ENCODE measurements at places on chromosomes 3 and 15.

DNA sequence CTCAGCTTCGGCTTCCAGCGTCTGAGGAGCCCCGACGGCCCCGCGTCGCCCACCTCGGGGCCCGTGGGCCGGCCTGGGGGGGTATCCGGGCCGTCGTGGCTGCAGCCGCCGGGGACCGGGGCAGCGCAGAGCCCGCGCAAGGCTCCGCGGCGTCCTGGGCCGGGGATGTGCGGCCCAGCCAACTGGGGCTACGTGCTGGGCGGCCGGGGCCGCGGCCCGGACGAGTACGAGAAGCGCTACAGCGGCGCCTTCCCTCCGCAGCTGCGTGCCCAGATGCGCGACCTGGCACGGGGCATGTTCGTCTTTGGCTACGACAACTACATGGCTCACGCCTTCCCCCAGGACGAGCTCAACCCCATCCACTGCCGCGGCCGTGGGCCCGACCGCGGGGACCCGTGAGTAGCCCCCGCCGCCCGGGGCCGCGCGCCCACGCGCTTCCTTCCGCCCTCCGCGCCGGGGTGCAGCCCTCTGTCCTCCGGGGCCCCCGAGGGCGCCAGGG lies 462 bp downstream of the EDEM1 start:
- no peak for DNase-seq

- DNase-seq: no peak
These were observed 625.9 kb downstream of the NLGN1 start for GRCh38 chr3:174023421-174023820.

DNA sequence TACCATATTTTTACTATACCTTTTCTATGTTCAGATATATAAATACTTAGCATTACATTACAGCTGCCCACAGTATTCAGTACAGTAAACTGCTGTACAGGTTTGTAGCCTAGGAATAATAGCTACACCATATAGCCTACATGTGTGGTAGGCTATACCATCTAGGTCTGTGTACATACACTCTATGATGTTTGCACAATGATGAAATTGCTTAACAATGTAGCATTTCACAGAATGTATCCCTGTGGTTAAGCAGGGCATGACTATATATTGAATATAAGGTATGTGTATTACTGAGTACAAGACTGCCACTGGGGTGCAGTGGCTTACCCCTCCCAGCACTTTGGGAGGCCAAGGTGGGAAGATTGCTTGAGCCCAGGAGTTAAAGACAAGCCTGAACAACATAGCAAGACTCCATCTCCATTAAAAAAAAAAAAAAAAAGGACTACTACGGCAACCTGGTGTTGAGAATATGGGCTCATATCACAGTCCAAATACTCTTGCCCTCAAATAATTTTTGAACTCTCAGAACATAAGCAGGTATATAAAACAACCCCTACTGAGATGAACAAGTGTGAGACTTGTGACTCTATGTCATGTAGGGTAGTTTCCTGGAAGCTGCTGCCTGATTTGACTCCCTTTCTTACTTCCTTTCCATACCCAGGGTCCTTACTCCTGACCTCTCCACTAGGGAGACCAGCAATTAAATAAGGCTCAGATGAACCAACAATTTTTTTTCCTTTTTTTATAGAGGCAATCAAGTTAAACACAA lies 4.8 kb downstream of the PPP1R14D start:
- no peak for DNase-seq

GRCh38 chr3:76873532-76874242 lies 166.2 kb upstream of the ROBO2 start:
- DNase-seq: no peak

DNA sequence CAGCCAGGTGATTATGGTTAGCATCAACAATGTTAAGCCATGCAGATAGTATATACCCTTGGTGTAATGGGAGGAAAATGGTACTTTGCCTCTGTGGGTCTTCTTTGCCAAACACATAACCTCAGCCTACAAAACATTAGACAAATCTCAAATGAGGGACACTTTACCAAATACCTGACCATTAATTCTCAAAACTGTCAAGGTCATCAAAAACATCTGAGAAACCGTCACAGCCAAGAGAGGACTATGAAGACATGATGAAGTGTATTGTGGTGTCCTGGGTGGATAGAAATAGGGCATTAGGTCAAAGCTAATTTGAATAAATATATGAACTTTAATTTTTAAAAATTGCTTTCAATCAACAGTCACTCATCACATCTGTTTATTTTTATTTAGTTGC lies 1036.1 kb downstream of the AGBL1 start:
- DNase-seq: no peak

GRCh38 chr3:38029400-38030125 lies at the start of gene PLCD1:
PLCD1 (minus strand) TSS chr3:38029642; CDS start chr3:38029539, 103 bp downstream.
- DNase-seq: no peak

- no peak for DNase-seq
These were observed 543.4 kb downstream of the GBE1 start for GRCh38 chr3:81218023-81218422.

- no peak for DNase-seq
These were observed 65.3 kb downstream of the CHAC1 start for GRCh38 chr15:41018534-41018933.

- no peak for DNase-seq
These were observed 595.8 kb downstream of the NLGN1 start for GRCh38 chr3:173993299-173993698.

DNA sequence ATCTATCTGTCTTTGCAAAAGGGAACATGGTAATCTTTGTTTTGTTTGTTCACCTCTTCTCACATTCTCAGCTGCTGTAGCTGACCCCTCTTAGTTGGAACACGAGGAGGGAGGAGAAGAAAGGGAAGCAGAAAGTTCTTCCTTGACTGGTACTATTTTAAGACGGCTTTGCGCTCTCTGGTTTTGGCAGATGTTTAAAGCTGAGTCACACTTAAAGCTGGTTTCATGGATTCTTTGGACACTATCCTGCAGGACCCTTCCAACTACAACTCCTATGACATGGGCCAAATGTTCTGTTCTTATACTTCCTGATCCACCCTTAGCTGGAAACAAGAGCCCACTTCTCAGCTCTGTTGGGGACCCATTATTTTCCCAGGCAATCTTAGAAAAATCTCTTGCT lies 40.6 kb upstream of the FXR1 start:
- DNase-seq: no peak

- no peak for DNase-seq
These were observed 226.6 kb downstream of the ABHD5 start for GRCh38 chr3:43917361-43917760.

- no peak for DNase-seq
These were observed 7.4 kb downstream of the NBEAL2 start for GRCh38 chr3:46986782-46987310.

DNA sequence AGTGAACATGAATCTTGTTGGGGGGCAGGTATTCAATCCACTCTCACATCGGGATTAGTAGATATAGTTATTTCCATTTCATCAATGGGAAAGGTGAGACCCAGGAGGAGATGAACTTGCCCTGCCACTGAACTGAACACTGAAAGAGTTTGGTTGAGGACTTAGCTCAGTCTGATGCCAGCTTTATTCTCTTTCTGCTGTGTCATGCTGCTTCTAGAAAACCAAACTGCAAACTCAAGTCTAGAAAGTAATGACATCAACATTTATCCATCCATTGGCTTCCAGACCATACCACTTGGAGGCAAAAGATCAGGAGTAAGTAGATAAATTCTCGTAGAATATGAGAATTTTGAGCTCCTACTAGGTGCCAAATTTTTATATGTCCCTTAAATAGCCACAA lies 288.0 kb upstream of the CTNNB1 start:
- no peak for DNase-seq

DNA sequence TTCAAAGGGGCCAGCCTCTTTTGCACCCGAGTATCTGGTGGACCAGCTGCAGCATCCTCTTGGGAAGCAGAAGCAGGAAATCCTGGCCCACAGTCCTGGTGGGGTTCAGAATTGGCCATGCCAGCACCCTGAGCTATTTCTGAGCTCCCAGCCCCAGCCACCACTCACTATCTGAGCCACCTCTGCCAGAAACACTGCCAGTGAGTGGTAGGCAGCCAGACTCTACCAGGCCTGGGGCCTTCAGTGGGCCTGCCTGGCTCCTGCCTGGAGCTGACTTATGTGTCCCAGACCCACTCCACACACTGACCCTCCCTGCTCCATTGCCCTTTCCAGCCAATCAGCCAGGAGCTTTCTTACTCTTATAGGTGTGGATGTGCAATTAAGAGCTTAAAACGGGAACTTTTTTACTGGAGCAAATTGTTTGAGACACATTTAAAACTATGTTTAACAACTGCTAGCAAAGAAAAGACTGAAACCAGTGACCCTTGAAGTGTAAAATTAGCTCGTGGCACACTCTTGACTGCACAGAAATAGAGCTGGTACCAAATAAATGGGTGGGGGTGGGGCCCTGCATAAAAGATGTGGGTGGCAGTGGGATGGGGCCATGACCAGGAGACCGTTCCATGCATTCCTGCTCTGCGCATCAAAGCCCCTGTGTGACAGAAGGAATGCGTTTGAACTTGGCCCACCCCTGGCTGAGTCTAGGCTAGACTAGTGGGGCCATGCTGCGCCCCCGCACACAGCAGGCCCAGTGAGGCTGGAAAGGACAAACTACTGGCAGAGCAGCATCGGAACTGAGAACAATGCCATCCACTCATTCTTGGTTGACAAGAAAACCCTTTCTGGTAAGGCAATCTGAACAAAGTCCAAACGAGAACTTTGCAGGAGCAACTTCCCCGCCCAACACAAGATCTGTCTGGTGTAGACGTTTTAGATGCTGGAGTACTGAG lies 48.0 kb downstream of the CTNNB1 start:
- no peak for DNase-seq

GRCh38 chr3:131772269-131773026 lies 262.4 kb downstream of the CPNE4 start:
- no peak for DNase-seq

- DNase-seq: no peak
These were observed 28.6 kb upstream of the CYP11A1 start for GRCh38 chr15:74396146-74396438.

GRCh38 chr15:27850981-27851857 lies 247.9 kb downstream of the OCA2 start:
- DNase-seq: no peak

- no peak for DNase-seq
These were observed 129.4 kb downstream of the FBN1 start for GRCh38 chr15:48516121-48516520.

GRCh38 chr3:122355612-122356011 lies 27.4 kb downstream of the MIX23 start:
- DNase-seq: no peak

DNA sequence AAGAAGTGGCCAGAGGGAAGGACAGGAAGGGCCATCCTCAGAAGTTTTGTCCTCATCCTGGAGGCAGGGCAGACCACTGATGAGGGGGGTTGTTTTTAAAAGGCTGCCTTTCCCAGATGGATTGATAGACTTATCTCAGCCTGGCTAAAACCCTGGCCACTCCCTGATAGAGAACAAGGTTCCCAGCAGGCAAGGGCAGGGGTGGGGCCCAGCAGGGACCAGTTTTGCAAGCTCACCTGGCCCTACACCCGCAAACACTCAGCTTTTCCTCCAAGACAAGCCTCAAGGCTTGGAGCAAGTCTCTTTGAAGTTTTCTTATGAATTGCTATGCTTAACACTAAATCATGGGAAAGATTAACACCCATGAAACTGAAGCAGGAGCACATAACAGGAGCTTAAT lies 9.1 kb downstream of the LIPC start:
- DNase-seq: no peak

DNA sequence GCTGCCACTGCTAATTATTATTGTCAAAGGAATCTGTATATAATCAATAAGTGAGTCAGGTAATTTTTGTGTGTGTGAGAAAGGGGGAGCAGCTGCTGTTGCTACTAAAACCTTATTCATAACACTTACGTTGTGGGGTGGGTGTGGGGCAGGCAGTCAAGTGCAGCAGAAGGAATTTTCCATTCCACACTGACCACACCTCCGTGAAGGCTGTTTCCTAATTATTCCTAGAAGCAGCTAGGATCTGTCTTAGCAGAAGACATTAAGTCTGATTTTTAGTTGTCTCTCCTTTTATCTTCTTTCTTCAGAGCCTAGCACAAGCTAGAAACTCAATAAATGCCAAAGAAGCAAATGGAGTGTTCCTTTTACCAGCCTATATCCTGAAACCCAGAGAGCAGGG lies 4.0 kb upstream of the U2SURP start:
- no peak for DNase-seq

- DNase-seq: no peak
These were observed 101.4 kb downstream of the FNDC3B start for GRCh38 chr3:172140499-172141391.
